ENCODE measurements at places on chromosomes 5 and 9. TPM values are rescaled to one million over a fixed set of nuclear protein-coding genes. Genes with fewer than 3 reads are reported as not detected.

The DDX4 gene
- total RNA-seq = 1.1 TPM

The CYLC2 gene
- total RNA-seq = not detected

The GABRB2 gene
- total RNA-seq = not detected

DNA sequence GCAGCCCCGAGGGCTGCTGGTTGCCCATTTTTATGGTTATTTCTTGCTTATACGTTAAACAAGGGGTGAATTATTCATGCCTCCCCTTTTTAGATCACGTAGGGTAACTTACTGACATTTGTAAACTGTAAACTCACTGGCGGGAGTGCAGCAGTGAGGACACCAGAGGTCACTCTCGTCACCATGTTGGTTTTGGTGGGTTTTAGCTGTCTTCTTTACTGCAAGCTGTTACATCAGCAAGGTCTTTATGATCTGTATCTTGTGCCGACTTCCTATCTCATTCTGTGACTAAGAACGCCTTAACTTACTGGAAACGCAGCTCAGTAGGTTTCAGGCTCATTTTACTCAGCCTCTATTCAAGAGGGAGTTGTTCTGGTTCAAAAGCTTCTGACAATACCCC, 155.0 kb upstream of the PRDM9 start:
- DNase-seq = no peak

GRCh38 chr9:111974092-111974681, 77.6 kb downstream of the UGCG start:
- DNase-seq = no peak

GRCh38 chr9:84697509-84698114, 28.1 kb downstream of the NTRK2 start:
- DNase-seq = peak; percentile 51

- DNase-seq = no peak
These were observed 7.5 kb downstream of the SLC6A19 start for GRCh38 chr5:1208743-1209488.
